ENCODE measurements at places on chromosomes 13 and 19. TPM values are rescaled to one million over a fixed set of nuclear protein-coding genes. Genes with fewer than 3 reads are reported as not detected.
A peak's percentile ranks its signal among the peaks of the same experiment; 100 is the strongest.

GRCh38 chr19:47156861-47157430 is 26.3 kb downstream of the SAE1 start:
- peaks cover 10% of the 10 kb centered on the region for H3K4me1 ChIP-seq
- no peak overlapping the region for H3K27ac ChIP-seq
- no peak overlapping the region for H3K4me3 ChIP-seq
- DNase-seq = peak; percentile 72
- H3K36me3 ChIP-seq = peaks cover 10% of the 10 kb centered on the region

- no peak overlapping the region for H3K4me3 ChIP-seq
- no peak overlapping the region for H3K27ac ChIP-seq
- no peaks in the 10 kb centered on the region for H3K4me1 ChIP-seq
- DNase-seq = no peak
- H3K27me3 ChIP-seq = no peaks in the 10 kb centered on the region
- H3K36me3 ChIP-seq = peaks cover 38% of the 10 kb centered on the region
Observed at GRCh38 chr19:812049-812746, 9.6 kb downstream of the PLPPR3 start.

DNA sequence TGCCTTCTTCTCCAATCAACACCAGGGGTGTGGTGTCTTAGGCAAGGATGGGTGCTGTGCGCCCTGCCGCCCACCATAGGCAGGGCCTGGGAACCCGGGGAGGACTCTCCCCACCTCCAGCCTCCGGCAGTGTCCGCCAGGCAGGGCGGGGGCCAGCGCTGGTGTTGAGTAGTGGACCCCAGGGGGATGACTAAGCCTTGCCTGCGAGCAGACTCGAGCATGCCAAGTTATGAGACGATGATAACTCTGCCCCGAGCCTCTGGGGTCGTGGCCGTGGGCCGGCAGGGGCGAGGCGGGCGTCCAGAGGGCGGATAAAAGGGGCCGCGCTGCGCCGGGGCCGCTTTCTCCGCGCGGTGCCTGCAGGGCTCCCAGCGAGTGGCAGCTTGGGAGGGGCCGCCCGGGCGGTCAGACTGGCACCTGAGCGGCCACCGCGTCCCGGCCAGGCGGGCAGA is at the start of gene MEDAG:
TSS of gene MEDAG (plus strand) at position 340 of the 452 bp plus-strand sequence. CDS start 245 bp downstream, outside the sequence.
- DNase-seq = peak; percentile 78
- H3K27ac ChIP-seq = peak within 1 kb of the TSS; percentile 40
- H3K4me3 ChIP-seq = peak within 1 kb of the TSS; percentile 56
- peaks cover 8% of the 10 kb centered on the region for H3K4me1 ChIP-seq
- H3K36me3 ChIP-seq = no peaks in the 10 kb centered on the region

GRCh38 chr19:1082165-1082927 is 12.8 kb downstream of the POLR2E start:
- peak; percentile 18 for DNase-seq
- no peaks in the 10 kb centered on the region for H3K4me1 ChIP-seq

DNA sequence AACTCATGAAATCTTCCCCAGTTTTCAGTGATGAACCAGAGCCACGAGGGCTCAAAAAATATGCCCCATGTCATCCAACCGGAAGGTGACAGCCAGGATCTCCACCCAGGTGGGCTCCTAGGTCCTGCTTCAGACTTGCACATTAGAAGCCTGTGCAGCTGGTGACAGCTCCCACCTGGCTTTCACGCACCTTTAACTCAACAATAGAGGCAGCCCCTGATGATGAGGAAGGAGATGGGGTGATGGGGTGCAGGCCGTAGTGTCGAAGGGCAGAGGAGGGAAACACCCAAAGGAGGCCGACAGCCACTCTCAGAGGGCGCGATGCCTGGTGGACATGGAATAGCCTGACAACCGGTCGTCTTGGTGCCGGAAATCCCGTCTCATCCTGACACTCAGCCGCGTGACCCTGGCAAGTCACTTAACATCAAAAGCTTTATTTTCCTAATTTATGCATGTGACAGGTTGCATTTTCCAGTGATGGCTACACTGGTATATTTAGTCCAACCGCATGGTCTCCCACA is 118.0 kb downstream of the SOX1 start:
- DNase-seq = no peak
- H3K4me1 ChIP-seq = no peaks in the 10 kb centered on the region
- no peaks in the 10 kb centered on the region for H3K36me3 ChIP-seq

DNA sequence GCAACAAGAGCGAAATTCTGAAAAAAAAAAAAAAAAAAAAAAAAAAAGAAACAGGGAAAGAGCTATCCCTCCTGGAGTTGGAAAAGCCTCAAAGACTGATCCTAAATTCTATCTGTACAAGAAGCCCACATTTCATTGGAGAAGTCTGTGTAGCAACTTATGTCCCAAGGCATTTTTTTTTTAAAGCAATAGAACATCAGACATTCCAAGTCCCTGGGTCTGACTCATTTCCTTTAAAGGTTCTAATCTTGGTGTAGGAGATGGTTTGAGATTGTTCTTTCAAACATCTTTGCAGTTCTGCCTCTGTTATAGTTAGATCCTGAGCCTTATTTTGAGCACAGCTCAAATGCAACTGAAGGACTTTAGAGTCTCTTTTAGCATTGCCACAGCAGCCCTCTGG is 706.5 kb upstream of the MIR17HG start:
- H3K27me3 ChIP-seq = no peaks in the 10 kb centered on the region
- H3K36me3 ChIP-seq = no peaks in the 10 kb centered on the region
- no peak overlapping the region for H3K27ac ChIP-seq
- peak; percentile 15 for DNase-seq
- no peak overlapping the region for H3K4me3 ChIP-seq

DNA sequence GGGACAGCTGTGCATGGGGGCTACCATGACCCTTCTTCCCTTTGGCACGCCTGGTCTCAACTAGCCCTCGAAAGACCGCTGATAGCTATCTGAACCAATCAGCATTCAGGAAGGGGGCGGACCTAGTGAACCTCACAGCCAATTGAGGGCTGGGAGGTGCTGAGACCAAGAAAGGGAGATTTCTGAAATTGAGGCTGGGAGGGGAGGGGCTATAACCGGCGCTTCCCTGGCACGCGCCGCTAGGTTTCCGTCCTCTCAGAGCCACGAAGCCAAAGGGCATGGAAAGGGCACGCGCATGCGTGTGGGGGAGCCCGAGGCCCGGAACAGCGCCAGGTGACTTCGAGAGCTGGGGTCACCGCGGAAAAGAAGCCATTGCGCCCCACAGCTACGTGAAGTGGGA is 4.2 kb upstream of the PAFAH1B3 start:
- no peak overlapping the region for H3K4me3 ChIP-seq
- no peaks in the 10 kb centered on the region for H3K4me1 ChIP-seq
- H3K27me3 ChIP-seq = no peaks in the 10 kb centered on the region
- no peak overlapping the region for H3K27ac ChIP-seq
- DNase-seq = no peak

DNA sequence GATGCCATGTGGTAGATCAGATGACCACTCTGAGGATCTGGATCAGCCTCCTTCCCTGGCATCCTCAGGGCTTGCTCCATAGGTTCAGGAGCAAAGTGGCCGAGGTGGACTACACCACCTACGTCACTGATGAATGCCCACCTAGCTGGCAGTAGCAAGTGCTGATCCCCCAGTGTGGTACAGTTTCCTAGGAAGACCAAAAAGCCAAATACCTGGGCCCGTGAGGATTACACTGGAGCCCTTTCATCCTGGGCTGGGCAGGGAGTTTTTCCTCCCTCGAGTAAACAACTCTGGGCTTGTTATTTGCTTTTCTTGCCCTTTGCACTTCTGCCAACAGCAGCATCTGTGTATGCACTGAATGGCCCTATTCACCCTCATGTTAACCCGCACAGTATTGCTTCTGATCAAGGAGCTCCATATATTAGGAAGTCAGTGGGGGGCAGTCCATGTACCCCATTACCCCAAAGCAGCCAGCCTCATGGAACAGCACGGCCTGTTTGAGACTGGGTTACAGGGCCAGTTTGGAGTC is 3.3 kb upstream of the MYADM start:
- no peaks in the 10 kb centered on the region for H3K36me3 ChIP-seq
- no peak for DNase-seq
- no peak overlapping the region for H3K27ac ChIP-seq
- H3K4me3 ChIP-seq = no peak overlapping the region
- no peaks in the 10 kb centered on the region for H3K27me3 ChIP-seq
- peaks cover 5% of the 10 kb centered on the region for H3K4me1 ChIP-seq

GRCh38 chr13:97243915-97244781 is 22.0 kb downstream of the MBNL2 start:
- H3K4me3 ChIP-seq = no peak overlapping the region
- H3K4me1 ChIP-seq = peaks cover 18% of the 10 kb centered on the region
- peak overlapping the region; percentile 40 for H3K27ac ChIP-seq
- no peaks in the 10 kb centered on the region for H3K36me3 ChIP-seq
- DNase-seq = no peak
- H3K27me3 ChIP-seq = no peaks in the 10 kb centered on the region

GRCh38 chr13:95267662-95268342 is 33.4 kb downstream of the ABCC4 start:
- H3K27me3 ChIP-seq = no peaks in the 10 kb centered on the region
- DNase-seq = peak; percentile 94
- H3K27ac ChIP-seq = peak overlapping the region; percentile 81
- peaks cover 35% of the 10 kb centered on the region for H3K4me1 ChIP-seq

GRCh38 chr19:1856698-1857603 is 6.4 kb downstream of the KLF16 start:
- H3K36me3 ChIP-seq = no peaks in the 10 kb centered on the region
- H3K27me3 ChIP-seq = no peaks in the 10 kb centered on the region
- peak overlapping the region; percentile 92 for H3K27ac ChIP-seq
- H3K4me3 ChIP-seq = peak overlapping the region; percentile 31
- DNase-seq = peak; percentile 75

GRCh38 chr19:44111910-44112463 is 1.2 kb upstream of the ZNF225 start:
- H3K4me3 ChIP-seq = peak overlapping the region; percentile 99
- DNase-seq = peak; percentile 94
- no peaks in the 10 kb centered on the region for H3K27me3 ChIP-seq
- H3K36me3 ChIP-seq = peaks cover 2% of the 10 kb centered on the region
- H3K4me1 ChIP-seq = no peaks in the 10 kb centered on the region

Gene CAPN12
- 0.50 TPM for total RNA-seq

Gene GADD45GIP1
- 17.7 TPM for total RNA-seq

Gene TIMM50
- 37.2 TPM for total RNA-seq

Data from fibroblast of lung (primary cell).